ENCODE measurements at places on chromosomes 1 and 21. TPM values are rescaled to one million over a fixed set of nuclear protein-coding genes. Genes with fewer than 3 reads are reported as not detected.

The PADI2 gene
- polyA plus RNA-seq: 93.8 TPM

The CHML gene
- 14.0 TPM for polyA plus RNA-seq

The PLEKHN1 gene
- polyA plus RNA-seq: 0.10 TPM

The IVL gene
- polyA plus RNA-seq: 0.10 TPM

The TAS1R1 gene
- 6.7 TPM for polyA plus RNA-seq

The TDRD10 gene
- 1.1 TPM for polyA plus RNA-seq

The PDE9A gene
- 8.8 TPM for polyA plus RNA-seq

The SPRR3 gene
- not detected for polyA plus RNA-seq

The CNR2 gene
- polyA plus RNA-seq: 0.05 TPM

The FAM131C gene
- polyA plus RNA-seq: 0.24 TPM

The NBPF4 gene
- polyA plus RNA-seq: not detected

The TCHHL1 gene
- not detected for polyA plus RNA-seq

The ILDR2 gene
- 1.4 TPM for polyA plus RNA-seq

The NUP210L gene
- polyA plus RNA-seq: 0.08 TPM

The CFAP45 gene
- polyA plus RNA-seq: 0.84 TPM

The GJA8 gene
- not detected for polyA plus RNA-seq

The PEAR1 gene
- 30.3 TPM for polyA plus RNA-seq

The S100A14 gene
- polyA plus RNA-seq: not detected

The AUNIP gene
- polyA plus RNA-seq: 0.94 TPM

The B3GALT5 gene
- 0.22 TPM for polyA plus RNA-seq

The EPHX1 gene
- 29.9 TPM for polyA plus RNA-seq

The GPA33 gene
- 0.17 TPM for polyA plus RNA-seq

The CELA3A gene
- 0.47 TPM for polyA plus RNA-seq

The CR2 gene
- 0.19 TPM for polyA plus RNA-seq

The ILF2 gene
- polyA plus RNA-seq: 160 TPM

The C1orf210 gene
- not detected for polyA plus RNA-seq

The UQCRH gene
- polyA plus RNA-seq: 262 TPM

The PIK3C2B gene
- polyA plus RNA-seq: 25.7 TPM

The AQP10 gene
- not detected for polyA plus RNA-seq

The RAD54L gene
- 5.7 TPM for polyA plus RNA-seq

The KRTAP7-1 gene
- not detected for polyA plus RNA-seq

The PSMD4 gene
- 105 TPM for polyA plus RNA-seq

The FAM151A gene
- 0.63 TPM for polyA plus RNA-seq

The HJV gene
- 173 TPM for polyA plus RNA-seq

The CAMK2N1 gene
- polyA plus RNA-seq: 8.1 TPM

The TESK2 gene
- polyA plus RNA-seq: 1.5 TPM

The CA14 gene
- 2.9 TPM for polyA plus RNA-seq

The FCRL4 gene
- polyA plus RNA-seq: not detected

The IGFN1 gene
- polyA plus RNA-seq: 2.7 TPM

The LHX8 gene
- not detected for polyA plus RNA-seq

The ACTA1 gene
- 10,330 TPM for polyA plus RNA-seq

The ACTN2 gene
- polyA plus RNA-seq: 1,681 TPM

The SLC1A7 gene
- polyA plus RNA-seq: 0.40 TPM

The CFHR1 gene
- polyA plus RNA-seq: 0.30 TPM

The LRRC39 gene
- polyA plus RNA-seq: 180 TPM

The TMEM39B gene
- 13.4 TPM for polyA plus RNA-seq

The PER3 gene
- 9.0 TPM for polyA plus RNA-seq

The KIAA0040 gene
- polyA plus RNA-seq: 16.8 TPM

The CHIA gene
- polyA plus RNA-seq: not detected

The WNT4 gene
- polyA plus RNA-seq: 3.0 TPM

The PGLYRP3 gene
- polyA plus RNA-seq: not detected

The PODN gene
- 6.6 TPM for polyA plus RNA-seq

The FNDC5 gene
- polyA plus RNA-seq: 167 TPM

The ARHGEF10L gene
- 20.1 TPM for polyA plus RNA-seq

The SH2D1B gene
- polyA plus RNA-seq: 0.35 TPM

The CBS gene
- polyA plus RNA-seq: 3.9 TPM

The PTPN7 gene
- 0.73 TPM for polyA plus RNA-seq
